Choroid plexus epithelial cell (primary cell): ENCODE measurements at places on chromosomes 2 and 18.

- no peak for DNase-seq
These were observed 44.3 kb upstream of the GLI2 start for GRCh38 chr2:120691410-120691809.

DNA sequence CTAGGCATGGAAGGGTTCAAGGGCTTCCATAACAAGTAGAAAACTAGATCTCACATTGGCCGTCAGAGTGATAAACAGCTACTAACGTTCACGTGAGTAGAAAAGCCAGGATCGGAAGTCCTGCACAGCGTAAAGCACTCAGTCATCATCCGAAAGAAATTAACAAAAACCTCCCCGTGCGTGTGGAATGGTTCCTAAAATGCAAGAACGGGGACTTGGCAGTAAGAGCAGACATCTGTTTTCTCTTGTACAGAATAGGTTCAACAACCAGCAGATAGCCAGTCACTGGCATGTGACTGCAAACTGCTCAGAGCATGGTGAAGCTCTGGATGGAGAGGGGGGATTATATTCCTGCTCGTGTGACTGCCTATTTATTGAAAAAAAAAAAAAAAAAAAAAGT is 106.9 kb upstream of the ITGB6 start:
- peak; percentile 74 for DNase-seq

DNA sequence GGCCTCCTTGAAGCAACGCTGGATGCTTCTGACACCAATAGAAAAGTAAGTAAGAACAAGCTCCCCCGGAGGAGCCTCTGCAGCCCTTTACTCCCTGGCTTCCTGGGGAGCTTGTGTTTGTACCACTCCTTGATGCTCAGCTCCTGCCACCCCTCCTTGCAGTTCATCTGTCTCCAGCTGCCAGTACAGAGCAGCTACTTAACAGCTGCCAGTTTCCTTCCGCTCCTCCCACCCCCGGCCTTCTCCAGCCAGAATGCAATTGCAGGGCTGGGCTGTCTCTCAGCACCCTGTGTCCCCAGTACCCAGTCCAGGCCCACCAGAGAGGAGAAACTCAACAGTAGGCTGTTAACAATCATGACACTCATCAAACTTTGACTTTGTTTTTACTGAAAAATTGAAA is 109.4 kb downstream of the AOX1 start:
- DNase-seq = peak; percentile 17

DNA sequence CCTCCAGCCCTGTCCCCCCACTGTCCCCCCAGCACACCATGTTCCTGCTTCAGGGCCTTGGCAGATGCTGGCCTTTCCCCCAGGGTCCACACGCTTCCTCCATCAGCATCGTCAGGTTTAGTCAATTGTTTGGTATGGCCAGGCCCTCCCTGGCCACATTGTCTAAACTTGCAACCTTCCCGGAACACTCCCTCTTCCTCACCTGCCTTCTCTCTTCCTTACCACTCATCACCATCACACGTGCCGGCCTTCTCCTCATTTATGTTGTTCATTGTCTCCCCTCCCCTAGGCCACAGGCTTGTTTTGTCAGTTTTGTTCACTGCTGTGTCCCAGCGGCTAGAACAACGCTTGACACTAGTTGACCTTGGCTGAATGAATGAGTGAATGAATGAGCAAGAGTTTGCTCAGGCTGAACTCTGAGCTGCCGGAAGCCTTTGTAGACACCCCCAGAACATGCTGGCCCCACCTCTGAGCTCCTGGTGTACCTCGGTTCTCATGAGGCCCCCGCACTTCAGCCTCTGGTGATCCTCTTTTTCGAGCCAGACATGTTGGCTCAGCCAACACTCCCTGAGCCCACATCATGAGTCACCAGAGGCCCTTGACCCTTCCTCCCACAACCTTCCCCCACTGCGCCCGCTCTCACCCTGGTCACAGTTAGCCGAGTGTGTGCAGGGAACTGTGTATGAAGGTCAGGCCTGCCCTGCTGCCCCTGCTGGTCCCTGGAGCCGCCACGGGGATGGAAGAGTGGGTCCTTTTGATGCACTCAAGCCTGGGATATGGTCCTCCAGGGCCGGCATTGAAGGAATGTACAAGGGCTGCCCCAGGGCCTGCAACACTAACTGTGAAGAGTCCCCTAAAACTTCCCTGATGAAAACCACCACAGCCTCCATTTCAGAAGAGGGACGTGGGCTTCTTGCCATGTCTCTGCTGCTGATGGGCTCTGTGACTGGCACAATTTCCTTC is 57.5 kb downstream of the HS1BP3 start:
- DNase-seq = peak; percentile 96

DNA sequence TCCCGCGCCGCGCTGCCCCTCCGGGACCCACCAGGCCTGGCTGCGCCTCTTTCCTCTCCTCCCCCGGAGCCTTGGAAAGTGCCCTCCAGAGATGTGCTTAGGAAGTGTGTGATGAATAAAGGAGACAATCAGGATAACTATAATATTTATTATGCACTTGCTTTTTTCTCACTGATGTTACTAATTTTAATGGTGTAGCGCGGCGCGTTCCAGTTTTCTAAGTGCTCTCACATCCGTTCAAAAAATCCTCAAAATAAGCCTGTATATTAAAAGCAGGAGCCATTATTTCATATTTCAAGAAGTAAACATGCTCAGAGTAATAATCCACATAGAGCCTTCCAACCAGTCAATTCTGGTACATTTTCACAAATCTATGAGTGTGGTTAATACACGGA is 941 bp upstream of the MPPE1 start:
- DNase-seq = peak; percentile 38

DNA sequence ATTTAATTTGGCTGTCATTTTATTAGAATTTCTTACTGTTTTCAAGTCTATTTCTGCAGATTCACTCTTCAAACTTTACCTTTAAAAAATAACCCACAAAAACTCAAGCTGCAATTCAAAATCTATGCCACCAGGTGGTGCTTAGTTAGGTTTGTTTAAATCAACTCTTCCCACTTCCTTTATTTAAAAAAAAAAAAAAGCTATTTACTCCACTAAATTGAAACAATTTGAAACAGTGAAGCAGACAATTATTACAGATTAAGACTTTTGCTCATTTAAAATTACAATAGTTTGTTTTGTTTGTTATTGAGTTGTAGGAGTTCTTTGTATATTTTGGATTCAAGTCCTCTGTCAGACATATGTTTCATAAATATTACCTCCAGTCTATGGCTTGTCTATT is 300.0 kb downstream of the PDE11A start:
- DNase-seq = peak; percentile 74

DNA sequence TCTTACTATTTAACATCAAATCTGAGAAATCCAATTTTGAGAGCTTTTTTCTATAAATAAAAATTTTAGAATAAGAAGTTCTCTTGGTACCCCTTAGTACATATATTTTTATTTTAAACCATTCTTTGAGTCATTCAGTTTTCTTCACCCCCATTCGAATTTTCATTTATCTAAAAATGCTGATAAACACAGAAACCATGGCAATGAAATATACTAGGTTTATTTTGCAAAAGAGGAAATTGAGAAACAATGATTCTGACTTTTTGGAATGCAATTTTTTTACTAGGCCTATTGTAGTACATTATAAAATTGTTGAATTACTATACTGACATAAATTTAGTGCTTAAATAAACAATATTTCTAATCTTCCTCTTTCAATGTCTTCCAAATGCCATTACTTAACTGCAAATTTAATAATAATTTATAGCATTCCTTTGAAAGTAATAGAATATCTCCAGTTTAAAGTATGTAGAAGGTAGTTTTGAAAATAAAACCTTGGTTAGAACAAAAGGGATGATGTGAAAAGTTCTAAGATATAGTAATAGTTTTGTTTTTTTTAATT is 46.3 kb downstream of the TANK start:
- peak; percentile 49 for DNase-seq

GRCh38 chr2:168033966-168034365 is 213.4 kb downstream of the STK39 start:
- no peak for DNase-seq

DNA sequence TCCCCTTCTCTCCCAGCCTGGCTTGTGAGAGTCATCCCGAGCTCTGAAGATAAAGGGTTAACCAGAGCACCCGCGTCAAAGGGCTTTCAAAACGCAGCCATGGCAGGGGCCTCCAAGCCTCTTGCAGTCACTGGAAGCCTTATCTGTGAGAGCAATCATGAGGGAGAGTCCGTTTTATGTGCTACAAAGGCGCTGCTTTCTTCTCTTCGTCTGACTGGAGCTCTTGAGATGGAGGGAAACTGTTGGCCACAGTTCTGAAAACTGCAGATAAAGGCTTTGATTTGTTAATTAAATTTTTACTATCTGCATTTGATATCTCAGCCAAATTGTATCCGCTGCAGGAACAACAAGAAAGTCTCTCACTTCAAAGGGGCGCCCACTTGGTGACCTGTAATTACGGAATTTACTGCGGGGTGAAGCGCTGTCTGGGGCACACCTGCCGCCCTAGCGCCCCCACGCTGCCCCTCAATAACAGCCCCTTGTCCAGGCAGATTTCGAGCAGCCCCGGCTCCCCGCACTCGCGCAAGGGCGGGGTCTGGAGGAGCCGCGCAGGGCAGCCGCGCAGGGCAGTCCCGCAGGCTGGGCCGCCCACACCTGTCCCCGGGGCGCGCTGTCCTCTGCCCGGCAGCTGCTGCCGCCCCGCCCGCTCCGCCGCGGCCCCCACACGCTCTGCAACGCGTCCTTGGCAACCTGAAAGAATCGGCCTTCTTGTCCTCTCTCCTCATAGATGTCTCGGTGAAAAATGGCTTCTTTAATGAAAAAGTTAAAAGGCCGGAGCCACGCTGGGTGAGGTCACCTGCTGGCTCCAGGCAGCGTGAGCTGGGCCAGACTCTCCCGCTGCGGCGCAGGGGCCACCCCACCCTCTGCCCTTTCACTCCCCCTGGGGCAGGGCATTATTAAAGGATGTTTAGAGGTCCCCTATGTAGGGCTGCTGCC is 217.9 kb downstream of the VAPA start:
- no peak for DNase-seq

DNA sequence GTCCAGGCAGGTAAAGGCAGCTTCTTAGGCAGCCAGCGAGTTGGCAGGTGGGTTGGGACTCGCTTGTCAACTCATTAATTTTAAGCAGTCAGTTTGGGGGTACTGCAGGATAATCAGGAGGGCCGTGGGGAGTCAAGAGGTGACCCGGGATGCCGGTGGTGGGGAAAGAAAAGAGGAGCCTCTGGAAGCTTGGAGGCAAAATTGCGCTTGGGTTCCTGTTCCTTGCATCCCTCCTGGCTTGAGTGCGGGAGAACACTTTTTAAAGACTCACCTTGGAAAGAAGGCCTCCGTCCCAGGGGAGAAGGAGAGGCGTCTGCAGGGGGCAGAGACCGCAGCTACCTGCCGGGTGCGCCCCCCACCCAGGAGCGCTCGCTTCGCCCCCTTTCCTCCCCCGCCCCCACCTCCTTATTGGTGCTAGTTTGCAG is at the start of gene KCNJ3:
KCNJ3 (plus strand) TSS at position 400 of the 425 bp plus-strand sequence. CDS start 81 bp downstream, outside the sequence.
- no peak for DNase-seq
